Activated CD4-positive, alpha-beta T cell treated with anti-CD3 and anti-CD28 coated beads, Interleukin-2, amount 50 U/mL, for 4 hours (primary cell): ENCODE measurements at places on chromosomes 3 and 15.

DNA sequence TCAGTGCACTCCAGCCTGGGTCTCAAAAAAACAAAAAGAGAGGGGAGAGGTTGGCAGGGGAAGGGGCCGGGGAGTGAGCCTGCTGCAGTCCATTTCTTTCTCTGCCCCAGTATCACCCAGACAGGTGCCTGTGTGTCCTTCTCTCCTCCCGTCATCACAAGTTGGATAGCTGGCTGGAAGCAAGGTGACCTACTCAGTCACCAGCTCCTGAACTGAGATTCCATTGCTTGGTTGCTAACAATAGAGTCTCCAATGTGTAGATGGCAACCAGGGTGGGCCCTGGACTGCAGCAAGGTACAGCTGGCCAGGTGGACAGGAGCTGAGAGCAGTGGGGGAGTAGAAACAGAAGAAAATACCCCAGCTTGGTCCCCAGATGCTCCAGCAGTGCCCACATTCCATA is 4.6 kb downstream of the LRRC2 start:
- DNase-seq: no peak

DNA sequence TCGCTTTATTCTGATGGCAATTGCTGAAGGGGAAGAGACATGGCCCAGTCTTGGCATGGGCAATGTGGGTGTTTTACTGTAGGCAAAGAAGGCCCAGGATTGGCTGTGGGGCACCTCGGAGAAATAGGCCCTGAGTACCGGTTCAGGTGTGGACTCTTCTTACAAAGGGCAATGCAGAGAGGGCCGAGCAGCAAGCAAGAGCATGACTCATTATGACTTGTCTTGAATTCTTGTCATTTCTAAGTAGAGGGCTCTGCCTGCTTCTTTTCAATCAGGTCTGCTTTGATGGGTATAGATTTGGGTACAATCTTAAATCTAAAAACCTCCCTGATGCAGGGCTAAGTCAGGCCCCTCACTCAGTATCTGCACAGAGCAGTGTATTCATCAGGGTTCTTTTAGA is 14.8 kb upstream of the BUB1B start:
- no peak for DNase-seq

DNA sequence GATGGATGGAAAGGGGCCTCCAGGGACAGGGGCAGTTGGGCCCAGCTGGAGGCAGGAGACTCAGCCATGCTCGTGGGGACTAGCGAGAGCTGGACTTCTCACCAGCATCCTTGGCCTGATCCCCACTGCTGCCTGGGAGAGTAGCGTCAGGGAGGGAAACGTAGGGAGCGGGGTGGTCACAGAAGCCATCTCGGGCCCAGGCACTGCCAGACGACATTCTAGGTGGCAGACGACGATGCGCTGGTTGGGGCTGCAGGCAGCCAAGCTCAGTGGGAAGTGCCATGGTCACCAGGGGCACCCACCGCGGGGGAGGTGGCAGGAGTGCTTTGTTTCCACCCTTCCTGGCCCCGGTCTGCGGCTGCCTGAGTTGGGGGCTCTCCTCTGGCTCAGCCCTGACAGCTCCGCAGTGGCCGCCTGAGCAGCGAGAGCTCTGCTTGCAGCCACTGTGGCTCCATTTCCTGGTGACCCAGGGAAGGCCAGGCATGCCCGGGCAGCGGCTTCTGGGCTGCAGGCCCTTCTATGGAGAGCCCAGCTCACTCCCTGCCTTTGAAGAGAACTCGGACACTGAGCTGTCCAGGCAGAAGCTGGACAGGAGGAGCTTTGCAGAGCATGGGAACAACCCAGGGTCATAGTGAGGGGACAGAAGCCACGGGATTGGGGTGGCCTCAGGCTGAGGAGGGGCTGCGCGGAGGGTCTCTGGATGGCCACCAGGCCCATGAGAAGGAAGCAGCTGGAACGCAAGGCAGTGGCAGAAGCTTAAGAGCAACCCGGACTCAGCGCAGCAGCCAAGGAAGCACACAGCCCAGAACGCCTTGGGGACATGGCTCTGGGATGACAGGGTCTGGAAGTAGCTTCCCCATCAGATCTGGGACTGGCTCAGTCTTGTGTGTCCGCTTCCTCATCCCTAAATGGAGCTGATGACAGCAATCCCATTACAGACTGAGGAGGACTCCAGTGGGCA is 30.8 kb downstream of the KLHL25 start:
- DNase-seq: no peak

DNA sequence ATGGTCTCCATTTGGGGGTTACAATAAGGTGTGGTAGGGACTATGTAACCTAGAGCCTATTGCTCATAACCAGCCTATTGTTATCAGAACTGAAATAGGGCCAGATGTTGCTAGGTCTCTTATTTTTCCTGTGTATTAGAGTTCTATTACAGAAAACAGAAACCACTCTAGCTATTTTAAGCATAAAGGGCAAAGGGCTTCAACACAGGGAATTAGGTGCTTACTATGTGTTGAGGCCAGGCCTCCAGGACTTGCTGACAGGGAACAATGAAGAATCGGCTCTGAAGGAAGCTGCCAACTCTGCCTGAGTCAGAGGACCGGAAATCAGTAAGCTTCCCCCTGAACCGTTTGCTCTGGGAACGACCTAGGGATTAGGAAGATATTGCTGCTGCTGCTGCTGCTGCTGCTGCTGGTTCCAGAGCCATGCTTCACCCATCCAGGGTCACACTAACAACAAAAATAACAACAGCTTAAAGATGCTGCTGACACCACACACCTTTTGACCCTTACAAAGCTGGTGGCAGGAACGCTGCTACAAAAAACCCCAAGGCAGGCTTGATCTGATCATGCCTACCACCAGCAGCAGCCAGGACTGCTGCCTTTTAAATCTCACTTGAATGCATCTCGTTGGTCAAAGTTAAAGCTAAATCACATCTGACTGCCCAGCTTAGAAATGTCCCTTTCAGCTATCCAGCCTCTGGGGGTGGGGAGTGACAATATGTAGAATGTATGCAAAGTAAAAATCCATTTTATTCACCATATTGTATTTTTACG is 276.9 kb upstream of the IL12A start:
- no peak for DNase-seq

DNA sequence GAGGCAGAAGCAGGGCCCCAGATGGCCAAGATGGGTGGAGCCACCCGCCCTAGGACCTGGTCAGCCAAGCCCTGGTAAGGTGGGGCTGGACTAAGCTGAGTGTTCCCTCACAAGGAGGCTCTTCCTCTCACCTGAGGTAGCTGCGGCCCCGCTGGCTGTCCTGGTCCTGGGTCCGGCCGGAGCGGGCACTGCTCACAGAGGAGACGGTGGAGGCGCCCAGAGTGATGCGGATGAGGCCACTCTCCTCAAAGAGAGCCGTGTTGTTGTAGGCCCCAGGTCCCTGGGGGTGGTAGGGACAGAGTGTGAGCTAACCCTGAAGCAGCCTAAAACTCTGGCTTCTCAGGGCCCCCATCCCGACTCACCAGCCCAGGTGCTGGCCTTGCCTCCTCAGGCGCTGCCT is 7.3 kb upstream of the SLC26A6 start:
- DNase-seq: no peak

DNA sequence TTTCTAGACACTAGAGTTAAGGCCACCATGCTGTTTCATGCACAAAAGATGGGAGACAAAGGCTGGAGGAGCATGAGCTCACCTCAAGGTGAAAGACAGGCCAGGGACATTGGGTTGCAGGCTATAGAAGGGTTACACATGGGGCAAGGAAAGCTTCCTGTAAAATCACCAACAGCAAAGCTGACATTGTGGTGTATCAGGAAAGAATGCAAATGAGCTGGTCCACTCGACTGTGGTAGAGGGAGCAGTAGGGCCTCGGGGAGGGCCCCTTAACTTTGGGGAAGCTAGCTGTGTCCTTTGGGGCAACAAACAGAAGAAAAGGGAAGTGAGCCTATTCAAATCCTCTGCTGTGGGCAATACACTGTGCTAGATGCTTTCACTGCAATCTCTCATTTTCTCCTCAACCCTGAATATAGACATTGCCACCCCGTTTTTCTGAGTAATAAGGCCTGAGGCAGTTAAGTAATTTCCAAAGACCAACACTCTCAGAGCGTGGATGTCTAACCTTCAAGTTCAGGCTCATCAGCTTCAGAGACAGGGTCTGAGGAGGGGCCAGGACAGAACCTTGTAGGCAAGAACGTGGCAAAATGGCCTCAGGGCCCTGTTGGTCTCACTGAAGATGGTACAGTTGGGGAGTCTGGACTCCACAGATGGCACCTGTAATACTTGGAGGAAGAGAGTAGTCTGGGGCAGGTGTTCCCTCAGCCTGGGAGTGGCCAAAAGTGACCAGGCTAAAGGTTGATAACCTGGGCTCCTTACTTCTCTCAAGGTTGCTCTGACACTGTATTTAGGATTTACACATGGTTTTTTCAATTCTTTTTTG is 24.1 kb downstream of the CX3CR1 start:
- no peak for DNase-seq

DNA sequence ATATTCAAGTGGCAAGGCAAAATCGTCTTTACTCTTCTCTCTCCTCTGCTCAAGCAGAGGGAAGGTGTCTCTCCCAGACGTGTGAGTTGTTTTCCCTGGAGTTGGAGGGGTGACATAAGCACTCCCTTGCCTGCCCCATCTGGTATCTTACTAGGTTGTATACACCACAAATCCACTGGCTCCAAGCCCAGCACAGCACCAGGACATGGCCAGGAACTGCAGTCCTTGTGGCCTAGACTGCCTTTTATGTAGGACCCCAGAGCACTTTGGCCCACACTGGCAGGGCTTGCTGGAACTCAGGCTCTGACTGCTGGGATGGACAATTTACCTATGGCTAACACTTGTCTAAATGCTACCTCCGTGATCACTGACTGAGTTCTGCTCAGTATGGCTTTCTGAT is 34.0 kb downstream of the DZIP3 start:
- no peak for DNase-seq

- no peak for DNase-seq
These were observed 5.0 kb upstream of the ATP8B4 start for GRCh38 chr15:50123861-50124557.

GRCh38 chr15:67833710-67834511 is 5.9 kb downstream of the RNU6-1 start:
- DNase-seq: no peak

GRCh38 chr3:107227091-107227490 is 150.1 kb upstream of the CCDC54 start:
- DNase-seq: no peak

DNA sequence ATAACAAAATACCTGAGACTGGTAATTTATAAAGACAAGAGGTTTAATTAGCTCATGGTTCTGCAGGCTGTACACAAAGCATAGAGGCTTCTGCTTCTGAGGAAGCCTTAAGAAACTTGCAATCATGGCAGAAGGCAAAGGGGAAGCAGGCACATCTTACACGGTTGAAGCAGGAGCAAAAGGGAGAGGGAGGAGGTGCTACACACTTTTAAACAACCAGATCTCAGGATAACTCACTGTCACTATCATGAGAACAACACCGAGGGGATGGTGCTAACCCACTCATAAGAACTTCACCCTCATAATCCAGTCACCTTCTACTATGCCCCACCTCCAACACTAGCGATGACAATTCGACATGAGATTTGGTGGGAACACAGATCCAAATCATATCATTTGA is 54.4 kb downstream of the ATP8B4 start:
- no peak for DNase-seq

DNA sequence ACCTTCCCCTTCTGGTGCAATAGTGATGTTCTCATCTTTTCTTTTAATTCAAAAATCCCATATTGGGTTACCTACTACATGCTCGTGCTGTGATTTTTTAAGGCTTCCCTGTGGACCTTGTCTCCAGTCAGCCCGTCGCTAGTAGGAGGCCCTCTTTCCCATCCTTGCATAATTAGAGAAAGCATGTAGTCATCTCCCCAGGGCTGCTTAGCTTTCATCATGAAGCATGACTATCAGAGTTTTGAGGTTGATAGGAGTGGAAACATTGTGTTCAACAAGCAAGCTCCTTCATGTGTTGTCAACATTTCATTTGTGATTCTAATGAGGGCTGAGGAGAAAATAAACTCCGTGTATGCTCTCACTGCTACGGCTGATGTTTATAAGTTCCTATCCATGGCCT is 8.7 kb upstream of the LRTM1 start:
- no peak for DNase-seq

GRCh38 chr3:53200501-53201498 is 39.8 kb downstream of the PRKCD start:
- DNase-seq: no peak

GRCh38 chr3:56887402-56888025 is 85.8 kb upstream of the ARHGEF3 start:
- DNase-seq: no peak

DNA sequence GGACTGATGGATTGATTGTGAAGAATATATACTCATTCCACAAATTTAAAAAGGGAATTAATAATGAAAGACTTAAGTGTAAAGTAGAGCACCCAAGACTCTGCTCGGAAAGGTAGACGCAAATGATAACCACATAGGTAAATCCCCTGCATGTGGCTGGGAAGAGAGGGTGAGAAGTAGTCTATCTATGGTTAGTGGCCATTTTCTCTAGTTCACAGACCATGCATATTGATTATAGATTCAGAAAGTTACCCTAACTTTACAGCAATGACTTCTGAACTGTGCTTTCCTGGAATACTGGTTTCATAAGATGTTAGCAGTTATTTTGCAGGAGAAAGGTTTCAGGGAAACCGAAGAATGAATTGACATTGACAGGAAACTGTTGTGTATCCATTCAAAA is 51.7 kb downstream of the CASR start:
- DNase-seq: no peak

GRCh38 chr15:79315623-79316328 is 4.9 kb downstream of the TMED3 start:
- DNase-seq: no peak

DNA sequence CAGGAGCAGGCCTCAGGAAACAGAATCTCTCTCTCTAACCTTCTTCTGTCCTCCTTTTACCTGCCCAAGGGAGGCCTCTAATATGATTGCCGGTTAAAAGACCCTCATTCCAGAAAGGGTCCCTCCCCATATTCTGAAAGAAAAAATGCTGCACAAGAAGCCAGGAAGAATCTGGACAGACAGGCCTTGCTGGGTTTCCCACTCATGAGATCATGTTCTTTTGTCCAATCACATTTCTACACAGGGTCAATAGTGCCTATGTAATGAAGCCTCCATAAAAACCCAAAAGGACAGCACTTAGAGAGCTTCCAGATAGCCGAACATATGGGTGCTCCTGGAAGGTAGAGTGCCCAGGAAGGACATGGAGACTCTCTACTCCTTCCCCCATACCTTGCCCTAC is 146.0 kb downstream of the MYO9A start:
- no peak for DNase-seq

DNA sequence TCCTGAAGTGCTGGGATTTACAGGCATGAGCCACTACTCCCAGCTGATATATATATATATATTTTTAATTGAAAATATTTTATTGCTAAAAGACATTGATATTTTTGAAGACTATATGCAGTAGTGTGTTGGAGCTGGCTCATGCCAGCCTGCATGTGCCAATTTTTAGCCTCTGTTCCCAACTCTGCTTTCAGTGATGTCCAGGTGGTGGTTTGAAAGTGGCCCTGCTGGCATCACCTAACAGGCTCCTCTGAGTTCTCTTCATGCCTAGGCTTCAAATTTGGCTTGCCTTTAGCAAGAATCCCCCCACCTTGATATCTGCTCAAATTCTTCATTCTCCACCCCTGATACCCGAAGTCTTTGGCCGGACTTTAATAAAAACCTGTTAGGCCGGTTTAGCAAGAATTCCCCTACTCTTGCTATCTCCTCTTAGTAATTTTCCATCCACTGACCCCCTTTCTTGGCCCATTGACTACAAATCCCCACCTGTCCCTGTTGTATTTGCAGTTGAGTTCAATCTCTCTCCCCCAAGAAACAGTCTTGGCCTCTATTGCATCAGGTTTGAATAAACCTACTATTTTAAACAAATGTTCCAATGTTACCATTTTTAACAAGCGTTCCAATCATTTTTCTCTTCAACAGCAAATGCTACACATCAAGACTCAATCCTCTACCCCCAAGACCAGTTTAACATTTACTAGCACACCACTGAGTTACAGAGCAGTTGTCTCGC is 23.9 kb upstream of the CTSH start:
- DNase-seq: no peak
